Astrocyte of the hippocampus (primary cell): ENCODE measurements at places on chromosomes 16 and 17.

DNA sequence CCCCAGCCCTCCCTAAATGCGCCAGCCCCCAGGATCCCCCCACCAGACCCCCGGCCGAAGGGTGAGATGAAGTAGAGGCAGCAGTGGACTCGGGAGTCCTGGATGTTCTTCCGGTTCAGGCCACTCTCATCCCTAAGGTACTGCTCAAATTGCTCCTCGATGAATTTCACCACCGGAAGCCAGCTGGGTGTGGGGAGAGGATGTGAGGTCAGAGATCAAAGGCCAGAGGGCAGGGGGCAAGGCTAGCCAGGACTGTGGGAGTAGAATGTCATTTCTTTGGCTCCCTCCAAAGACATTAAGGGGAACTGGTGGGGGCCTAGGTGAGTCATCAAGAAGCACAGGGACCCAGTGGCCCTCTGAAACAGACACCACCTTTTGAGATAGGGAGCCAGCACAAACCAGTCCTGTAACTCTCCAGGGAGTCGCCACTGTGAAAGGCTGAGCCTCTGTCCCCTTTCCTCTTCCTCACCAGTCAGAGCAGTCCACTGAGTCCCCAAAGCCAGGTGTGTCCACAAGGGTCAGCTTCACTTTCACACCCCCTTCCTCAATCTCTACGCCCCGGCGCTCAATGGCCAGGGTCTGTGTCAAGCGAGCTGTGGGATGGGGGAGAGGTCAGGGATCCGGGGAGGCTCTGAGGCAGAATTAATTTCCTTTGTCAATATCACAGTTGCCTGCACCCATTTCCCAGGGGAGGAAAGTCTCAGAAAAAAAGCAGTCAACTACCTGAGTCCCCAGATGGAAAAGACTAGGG lies 895 bp downstream of the SEPTIN1 start:
- DNase-seq, result no peak

DNA sequence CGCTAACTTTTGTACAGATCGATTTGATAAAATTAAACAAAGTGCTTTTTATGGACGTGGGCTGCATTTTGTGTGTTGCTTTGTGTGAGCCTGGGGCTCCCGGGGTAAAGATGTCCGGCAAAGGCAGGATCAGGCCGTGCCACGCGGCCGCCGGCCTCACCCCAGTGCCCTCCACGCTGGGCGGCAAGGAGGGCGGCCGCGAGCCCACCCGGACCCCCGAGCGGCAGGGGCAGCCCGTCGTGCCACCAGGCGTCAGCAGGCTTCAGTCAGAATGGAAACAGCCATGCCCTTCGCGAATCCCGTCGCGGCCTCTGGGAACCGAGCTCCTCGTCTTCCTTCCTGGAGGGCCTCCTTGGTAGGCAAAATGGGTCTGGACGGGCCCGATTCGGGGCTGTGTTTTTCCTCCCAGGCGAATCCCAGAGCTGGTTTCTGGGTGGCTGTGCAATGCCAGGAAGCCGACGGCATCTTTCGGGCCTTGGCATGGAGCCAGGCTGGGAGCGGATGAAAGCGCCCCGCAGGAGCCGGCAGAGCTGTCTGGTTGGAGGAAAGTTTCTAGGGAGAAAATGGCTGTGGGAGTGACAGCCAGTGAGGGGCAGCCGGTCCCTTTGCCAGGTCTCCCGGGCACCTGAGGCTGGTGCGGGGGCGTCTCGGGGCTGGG lies 5.5 kb downstream of the SOX8 start:
- DNase-seq, result peak; percentile 61

GRCh38 chr17:62303476-62303875 lies 76.9 kb upstream of the EFCAB3 start:
- no peak for DNase-seq

DNA sequence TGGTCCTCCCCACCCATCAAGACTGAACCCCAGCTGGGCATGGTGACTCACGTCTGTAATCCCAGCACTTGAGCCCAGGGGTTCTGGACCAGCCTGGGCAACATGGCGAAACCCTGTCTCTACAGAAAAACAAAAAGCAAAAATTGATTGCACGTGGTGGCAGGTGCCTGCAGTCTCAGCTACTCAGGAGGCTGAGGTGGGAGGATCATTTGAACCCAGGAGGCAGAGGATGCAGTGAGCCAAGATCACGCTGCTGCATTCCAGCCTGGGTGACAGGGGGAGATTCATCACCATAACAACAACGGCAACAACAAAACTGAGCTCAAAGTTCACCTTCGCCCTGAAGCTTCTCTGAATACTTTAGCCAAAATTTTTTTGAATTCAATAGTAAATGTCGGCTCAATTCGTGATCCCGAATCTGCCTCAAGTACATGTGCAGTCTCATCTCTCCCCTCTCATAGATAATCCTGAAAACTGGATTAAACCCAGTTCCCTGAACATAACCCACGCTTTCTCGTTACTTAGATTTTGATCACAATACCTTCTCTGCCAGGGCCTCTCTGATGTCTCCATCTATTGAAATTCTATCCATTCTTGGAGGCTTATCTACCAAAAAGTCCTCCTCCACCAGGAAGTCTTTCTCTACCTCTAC lies 13.5 kb upstream of the MYH10 start:
- DNase-seq, result no peak

GRCh38 chr17:3475251-3475685 lies 529 bp upstream of the ASPA start:
- DNase-seq, result no peak

DNA sequence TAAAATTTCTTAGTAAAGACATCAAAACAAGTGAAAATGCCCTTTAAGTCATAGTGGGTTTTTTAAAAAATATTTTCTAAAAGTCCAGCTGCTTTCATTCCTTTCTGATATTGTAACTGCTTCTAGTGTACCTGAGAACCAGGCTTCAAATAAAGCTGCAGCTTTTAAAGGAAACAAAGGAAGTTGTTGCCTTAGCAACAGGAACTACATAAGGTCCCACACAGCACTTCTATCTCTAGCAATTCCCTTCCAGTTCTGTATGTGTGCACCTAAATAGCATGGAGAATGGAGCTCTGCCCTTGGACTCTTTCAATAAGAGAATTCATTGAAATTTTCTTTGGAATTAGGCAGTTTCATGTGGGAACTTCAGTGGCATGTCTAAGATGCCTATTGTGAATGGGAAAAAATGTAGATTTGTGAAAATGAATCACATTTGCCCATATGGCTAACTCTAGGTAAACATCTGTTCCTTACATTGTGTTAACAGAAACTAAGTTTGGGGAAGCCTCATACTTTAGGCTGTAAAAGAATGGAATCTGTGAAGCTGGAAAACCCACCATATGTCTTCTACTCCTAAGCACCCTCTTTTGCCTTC lies 206.4 kb downstream of the KIF2B start:
- no peak for DNase-seq

DNA sequence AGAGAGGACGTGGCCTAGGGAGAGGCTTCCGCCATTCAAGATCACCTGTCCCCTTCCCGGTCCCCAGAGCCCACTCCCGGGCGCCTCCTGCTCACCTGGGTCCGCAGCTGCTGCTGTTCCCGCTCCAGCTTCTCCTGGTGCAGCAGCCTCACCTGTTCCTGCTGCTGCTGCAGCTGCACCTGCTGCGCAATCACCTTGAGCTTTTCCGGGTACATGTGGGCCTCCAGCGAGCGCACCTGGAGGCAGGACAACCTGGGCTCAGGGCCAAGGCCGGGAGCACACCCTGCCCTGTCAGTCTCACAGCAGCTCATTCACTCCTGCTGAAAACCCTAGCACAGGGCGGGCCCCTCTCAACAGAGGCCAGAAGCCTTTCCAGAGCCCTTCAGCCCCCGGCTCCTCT lies 12.5 kb downstream of the TFAP4 start:
- DNase-seq, result no peak

DNA sequence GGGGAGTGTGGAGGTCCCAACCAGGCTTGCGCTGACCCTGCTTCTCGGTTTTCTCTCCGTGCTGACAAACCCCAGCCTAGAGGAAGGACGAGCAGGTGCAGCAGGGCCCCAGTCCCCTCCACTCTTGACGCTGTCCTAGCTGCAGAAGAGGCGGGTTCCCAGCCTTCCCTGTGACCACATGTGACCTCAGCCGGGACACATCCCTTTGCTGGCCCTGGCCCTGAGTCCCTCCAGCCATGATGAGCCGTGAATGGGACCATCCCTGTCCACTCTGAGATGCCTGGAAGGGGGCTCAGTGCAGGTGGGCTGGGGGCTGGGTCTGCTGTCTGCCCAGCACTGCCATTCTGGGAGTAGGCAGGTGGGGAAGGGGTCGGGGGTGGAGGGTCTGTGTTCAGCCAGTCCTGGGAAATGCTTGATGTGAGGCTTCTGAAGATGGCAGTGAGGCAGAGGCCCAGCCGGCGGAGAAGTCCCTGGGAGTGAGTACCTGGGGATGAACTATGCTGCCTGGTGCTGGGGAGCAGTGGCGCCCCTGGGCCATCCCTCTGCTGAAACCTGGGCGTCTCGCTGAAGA lies 1.9 kb upstream of the TUBB3 start:
- DNase-seq, result no peak

DNA sequence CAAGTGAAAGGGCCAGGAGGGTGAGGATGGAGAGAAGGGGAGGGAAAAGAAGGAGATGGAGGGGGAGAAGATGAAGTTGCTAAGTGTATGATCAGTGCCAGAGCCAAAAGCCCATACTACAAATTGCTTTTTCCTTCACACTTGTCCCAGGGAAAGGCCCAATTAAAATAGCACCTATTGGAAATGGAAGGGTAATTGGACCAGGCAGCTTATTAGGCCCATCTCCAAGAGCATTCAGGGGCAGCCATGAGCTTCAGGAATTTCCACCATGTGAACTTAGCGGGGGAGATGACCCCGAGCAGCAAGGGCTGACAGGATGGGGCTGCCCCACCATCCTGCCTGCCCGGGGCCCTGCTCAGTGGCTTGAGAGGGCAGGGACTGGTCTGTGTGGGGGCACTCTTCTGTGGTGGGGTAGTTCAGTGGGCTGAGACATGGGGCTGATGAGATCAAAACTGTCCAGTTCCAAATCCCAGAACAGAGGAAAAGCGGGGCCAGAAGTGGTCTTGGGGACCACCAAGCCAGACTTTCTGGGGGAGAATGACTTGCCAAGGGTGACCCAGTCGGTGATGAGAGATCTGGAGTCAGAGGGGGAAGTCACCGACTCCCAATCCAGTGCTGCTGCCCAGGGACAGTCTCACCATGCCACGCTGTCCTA lies 27.5 kb downstream of the GOSR2 start:
- DNase-seq, result no peak

DNA sequence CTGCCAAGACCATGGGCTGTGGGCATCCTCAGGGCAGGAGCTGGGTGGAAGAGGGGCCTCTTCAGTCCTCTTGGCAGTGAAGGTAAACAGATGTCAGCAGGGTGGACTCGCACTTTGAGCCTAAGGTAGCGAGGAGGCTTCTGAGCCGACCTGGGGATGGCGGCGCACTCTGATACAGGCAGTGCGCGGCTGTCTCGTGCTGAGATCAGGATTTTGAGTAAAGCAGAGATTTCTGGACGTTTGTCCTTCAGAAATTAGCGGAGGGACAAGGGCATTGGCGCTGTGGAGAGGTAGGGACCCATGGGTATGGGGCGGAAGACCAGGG lies 6.8 kb downstream of the RAB40C start:
- no peak for DNase-seq

- DNase-seq, result no peak
Measured at GRCh38 chr17:27882162-27882840, 10.9 kb downstream of the LYRM9 start.

DNA sequence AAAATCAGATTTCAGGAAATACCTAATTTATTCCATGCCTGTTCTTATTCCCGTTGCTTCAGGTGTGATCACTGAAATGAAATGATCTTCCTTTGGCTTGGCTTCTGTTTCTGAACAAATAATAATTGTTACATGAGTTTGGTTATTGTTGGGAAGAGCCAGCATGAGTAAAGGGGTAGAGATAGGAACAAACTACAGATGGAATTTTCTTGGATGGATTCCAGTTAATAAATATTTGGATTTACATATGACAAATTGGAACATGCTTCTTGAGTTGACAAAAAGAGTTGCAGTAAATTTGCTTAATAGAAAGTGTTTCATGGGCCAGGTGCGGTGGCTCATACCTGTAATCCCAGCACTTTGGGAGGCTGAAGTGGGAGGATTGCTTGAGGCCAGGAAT lies 28.2 kb downstream of the TAC4 start:
- DNase-seq, result no peak

- DNase-seq, result peak; percentile 65
Measured at GRCh38 chr17:21213638-21214014, 335 bp downstream of the TMEM11 start.

DNA sequence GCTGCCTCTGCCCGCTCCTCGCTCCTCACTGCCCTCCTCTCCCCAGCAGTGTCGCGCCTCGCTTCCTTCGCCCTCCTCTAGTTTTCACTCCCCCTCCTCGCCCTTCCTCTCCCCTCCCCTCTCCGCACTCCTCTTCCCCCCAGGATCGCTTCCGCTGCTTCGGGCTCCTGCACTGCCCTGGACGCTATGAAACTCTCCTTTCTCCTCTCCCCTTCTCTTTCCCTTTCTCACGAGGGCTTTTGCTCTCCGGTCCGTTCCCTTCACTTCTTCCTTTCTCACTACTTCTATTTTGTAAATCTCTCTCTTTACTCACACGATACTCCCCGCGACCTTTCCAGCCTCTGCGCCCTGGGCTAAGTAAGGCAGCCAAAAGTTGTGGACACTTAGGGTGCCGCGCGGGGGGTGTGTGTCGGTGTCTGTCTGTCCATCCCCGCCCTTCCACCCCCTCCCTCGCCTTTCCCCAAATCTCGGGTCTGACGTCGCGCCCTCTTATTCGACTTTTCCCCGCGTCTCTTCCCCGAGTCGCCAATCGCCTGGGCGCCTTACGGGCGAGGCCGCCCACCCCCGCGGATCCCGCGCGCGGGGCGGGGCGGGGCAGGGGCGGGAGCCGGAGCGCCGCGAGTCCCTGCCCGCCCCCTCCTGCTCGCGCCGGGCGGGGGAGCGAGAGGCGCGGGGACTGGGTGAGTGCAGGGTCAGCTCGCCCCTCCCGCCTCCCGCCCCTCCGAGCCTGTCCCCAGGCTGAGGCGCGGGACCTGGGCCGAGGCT lies at the start of gene IRX3:
IRX3 (minus strand) TSS at position 422 of the 765 bp plus-strand sequence. CDS start 737 bp downstream, outside the sequence.
- DNase-seq, result peak; percentile 94

- no peak for DNase-seq
Measured at GRCh38 chr17:19670908-19671307, 22.4 kb downstream of the ALDH3A2 start.

- DNase-seq, result no peak
Measured at GRCh38 chr16:159136-159849, 6.5 kb upstream of the HBM start.
